ENCODE measurements at places on chromosomes 4 and X.

DNA sequence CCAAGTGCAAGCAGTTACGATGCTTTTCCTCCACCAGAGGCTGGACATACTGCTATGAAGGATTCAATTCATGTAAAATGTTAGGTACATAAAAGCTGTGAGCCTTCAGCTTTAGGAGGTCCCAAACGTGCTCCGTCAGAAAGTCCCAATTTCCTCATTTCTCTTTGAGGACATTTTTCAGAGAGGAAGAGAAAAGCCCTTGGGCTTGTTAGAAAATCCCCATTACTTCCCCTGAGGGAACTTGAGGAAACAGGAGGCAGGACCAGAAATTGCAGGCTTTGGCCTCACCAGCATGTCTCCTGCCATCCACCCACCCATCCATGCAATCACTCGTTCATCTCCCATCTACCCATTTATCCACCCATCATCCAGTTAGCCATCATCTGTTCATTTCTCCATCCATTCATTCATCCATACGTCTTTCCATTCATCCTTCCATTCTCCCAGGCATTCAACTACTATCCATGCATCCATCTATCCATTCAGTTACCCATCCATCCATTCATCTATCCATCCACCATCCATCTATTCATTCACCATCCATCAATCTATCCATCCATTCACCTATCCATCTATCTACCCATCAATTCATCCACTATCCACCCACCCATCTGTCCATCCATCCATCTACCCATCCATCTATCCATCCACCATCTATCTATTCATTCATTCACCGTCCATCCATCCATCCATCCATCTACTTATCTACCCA lies 223.5 kb downstream of the AFAP1 start:
- no peak for DNase-seq

DNA sequence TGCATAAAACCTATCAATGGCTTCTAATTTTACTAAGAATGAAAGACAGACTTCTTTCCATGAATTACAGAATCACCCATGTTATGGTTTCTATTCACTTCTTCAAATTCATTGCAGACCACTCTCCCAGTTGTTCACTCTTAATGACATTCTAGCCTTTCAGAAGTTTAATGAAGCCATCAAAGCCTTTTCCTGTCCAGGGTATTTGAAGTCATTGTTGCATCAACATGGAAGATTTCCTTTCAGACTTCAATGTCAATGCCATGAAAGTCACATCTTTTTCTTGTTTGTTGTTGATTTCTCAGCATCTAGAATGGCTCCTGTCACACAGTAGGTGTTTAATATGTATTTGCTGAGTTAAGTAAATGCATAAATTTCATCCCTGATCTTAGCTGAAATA lies 48.1 kb upstream of the ARSJ start:
- no peak for DNase-seq

GRCh38 chrX:106170318-106170717 lies 2.2 kb downstream of the PWWP3B start:
- no peak for DNase-seq

GRCh38 chr4:26701786-26702227 lies 117.9 kb downstream of the TBC1D19 start:
- DNase-seq: no peak

DNA sequence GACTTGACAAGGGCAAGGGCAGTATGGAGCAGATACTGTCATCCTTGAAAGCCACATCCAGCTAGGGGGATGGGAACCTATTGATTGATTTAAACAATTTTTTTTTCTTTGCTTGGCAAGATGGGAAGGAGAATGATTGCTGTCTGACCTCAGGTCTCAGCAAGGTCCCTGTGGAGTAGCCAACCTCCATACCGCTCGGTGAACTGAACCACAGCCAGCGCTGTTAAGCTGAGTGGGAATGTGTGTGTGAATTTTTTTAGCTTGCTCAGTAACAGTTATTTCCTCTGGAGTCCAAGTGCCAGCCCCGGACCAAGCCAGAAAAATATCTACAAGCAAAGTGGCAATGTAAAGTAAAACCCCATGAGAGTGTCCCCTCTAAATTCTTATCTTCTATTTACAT lies 25.9 kb downstream of the DCX start:
- DNase-seq: no peak

GRCh38 chr4:68905598-68905938 lies 46.0 kb downstream of the UGT2A3 start:
- DNase-seq: no peak

DNA sequence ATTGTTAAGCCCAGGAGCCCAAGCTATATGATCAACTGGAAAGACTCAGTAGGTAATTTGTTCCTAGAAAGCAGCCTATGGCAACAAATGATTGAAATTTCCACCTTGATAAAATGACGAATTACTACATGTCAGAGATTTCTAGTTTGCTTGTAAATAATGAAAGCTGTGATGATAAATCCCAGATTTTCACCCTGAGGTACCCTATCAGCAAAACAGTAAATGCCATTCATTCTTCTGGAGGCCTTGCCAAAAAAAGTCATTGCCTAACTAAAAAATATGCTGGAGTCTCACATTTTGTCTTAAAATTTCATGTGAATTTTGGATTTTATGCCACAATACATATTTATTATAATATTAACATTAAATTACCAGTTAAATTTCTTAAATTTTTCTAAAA lies 71.3 kb downstream of the PPEF2 start:
- no peak for DNase-seq

- peak; percentile 72 for DNase-seq
Measured at GRCh38 chr4:10457255-10457801, at the start of gene ZNF518B. TSS of gene ZNF518B (minus strand) at chr4:10457426. CDS start at chr4:10446328, 11,098 bp downstream.

DNA sequence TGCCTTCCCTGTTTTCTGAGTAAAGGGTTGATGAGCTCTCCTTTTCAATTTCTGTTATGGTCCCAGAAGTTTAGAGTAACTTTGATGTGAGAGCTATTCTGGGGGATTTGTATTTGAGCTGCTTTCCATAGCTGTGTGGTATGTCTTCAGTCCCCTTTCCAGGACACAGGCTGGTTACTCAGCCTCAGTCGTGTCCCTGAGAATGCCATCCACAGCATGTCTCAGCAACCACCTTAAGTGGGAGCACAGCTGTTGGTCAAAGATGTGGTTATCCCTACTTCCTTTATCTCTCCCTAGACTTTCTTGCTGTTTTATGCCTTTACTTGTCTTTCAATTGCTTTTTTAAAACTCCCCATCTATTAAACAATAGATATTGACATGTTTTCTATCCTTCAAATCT lies 37.8 kb downstream of the RNF175 start:
- no peak for DNase-seq

- DNase-seq: no peak
Measured at GRCh38 chr4:10240691-10241090, 124.1 kb upstream of the WDR1 start.

GRCh38 chr4:108830509-108831244 lies 67.8 kb upstream of the ETNPPL start:
- no peak for DNase-seq

DNA sequence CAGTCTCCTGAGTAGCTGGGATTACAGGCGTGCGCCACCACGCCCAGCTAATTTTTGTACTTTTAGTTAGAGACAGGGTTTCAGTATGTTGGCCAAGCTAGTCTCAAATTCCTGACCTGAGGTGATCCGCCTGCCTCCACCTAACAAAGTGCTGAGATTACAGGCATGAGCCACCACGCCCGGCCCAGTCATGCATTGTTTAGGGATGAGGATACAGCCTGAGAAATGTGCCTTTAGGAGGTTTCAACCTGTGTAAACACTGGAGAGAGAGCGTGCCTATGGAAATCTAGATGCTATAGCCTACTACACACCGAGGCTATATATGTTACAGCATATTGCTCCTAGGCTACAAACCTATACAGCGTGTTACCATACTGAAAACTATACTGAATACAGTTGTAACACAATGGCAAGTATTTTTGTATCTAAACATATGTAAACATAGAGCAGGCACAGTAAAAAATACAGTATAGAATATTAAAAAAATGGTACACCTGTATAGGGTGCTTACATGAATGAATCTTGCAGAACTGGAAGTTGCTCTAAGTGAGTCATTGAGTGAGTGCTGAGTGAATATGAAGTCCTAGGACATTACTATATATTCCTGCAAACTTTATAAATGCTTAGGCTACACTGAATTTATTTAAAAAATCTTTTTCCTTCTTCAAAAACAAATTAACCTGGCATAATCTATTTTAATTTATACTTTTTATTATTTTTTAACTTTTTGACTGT lies 588.2 kb upstream of the ADGRL3 start:
- DNase-seq: no peak

DNA sequence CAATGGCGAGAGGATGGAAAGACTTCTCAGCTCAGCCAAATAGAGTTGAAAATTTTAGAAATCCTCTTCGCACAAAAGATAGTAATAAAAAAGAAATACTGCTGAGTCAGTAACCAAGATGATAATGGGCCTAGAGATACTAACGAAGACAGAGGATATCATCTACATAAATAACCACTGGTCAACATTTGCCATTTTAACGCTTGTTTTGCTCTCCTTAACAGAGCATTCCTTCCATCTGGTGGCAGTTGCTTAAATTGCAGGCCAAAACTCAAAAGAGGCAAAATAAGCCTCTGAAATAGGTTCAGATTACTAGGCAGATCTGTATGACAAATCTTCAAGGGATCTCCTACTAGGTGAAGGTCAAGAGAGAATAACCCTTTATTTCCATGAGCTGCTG lies 51.7 kb upstream of the MCF2 start:
- no peak for DNase-seq

- no peak for DNase-seq
Measured at GRCh38 chr4:109183931-109184490, 118.4 kb downstream of the COL25A1 start.

GRCh38 chr4:101039367-101039766 lies 308.0 kb downstream of the PPP3CA start:
- DNase-seq: peak; percentile 26

GRCh38 chrX:71541210-71542022 lies 8.5 kb downstream of the OGT start:
- DNase-seq: no peak

DNA sequence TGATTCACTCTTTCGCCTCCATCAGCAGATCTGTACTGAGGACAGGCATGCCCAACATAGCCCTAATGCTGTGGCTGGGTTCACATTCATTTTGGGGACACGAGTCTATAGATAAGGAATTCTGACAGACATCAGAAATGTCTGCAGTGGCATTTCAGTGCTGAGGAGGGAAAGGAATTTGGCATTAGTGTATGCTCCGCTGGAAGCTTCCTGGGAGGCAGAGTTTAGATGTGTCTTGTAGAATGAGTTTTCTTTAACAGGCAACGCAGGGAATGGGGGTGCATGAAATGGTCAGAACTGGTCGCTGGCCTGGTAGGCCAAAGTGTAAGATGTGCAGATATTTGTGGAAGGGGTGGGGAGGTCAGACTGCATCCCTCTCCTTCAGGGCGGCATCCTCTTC lies 43.5 kb upstream of the ZNF518B start:
- no peak for DNase-seq

DNA sequence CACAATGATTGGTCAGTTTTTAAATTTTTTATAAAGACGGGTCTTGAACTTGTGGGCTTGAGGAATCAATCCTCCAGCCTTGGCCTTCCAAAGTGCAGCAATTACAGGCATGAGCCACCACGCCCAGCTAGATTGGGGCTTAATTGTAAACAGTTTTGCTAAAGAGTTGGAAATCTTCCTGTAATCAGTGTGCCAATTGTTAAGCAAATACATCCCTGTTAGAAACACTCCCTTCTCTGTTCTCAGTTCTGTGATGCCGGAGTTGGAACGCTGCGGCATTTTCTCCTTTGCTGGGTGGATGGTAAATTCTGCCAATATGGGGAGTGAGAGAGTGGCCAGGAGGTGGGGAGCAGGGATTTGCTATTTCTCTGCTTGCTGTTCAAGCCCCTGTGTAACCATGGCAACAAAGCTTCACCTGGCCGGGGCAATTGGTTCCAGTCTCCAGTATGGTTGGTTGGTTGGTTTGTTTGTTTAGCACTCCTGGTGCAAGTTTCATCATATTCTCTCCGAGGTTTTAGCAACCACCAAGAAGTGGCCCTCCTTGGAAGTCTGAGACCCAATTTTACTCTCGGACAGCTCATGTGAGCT lies 3.0 kb upstream of the SPATA4 start:
- DNase-seq: no peak

DNA sequence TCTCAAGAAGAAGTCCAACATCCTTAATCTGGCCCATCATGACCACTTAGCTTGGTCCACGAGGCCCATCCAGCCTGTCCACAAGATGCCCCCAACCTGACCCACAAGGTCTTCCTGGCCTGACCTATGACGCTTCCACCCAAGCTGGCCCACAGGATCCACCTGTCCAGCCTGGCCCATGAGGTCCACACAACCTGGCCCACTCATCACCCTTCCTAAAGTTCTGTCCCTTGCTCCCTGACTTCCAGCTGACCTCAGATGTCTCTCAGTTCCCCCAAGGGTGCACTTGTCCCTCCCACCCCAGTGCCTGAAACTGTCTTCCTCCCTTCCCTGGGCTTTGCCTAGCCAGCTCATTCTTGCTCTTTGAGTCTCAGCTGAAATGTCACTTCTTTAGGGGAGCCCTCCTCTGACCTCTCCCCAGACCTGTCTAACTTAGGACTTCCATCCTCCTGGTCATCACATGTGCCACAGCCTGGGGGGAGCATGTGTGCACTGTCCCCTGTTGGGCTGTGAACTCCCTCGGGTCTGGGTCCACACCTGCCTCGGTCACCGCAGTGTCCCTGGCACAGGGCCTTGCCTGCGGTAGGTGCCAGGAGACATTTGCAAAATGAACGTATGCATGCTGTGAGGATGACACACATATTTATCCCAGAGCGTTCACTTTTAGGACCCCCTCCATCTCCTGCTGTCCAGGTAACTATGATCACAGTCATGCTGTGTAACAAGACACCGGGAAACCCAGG lies 61.7 kb downstream of the EVC start:
- DNase-seq: no peak

DNA sequence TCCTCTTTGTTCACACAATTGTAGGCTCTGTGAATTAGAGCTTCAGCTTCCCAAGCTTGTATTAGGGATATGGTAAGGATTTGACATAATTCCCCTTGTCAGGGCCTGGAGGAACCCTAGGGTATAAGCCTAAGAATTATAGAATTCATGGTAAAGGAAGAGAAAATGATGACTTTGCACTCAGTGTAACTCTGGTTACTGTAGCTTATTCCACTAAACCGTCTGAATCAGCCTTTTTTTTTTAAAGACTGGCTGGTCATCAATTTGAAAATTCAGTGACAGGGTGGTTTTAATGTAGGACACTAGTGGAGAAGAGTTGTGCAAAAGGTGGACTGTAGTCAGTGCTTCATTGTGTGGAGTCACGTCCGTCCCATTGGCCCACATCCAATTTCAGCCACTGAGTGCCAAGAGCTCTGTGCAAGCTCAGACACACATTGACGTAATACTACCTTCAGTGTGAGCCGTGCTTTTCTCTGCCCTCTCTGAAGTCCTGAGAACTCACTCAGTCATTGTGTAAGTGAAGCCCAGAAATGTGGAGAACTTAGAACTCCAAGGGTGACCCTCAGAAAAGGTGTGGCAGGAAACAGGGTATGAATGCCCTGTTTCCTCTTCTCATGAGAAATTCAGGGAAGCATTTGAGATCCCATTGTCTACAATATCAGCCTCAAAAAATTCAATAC lies 449.8 kb downstream of the C4orf33 start:
- DNase-seq: no peak

- no peak for DNase-seq
Measured at GRCh38 chr4:23022032-23022431, 329.3 kb downstream of the GBA3 start.

- DNase-seq: no peak
Measured at GRCh38 chr4:86947501-86948120, 12.8 kb downstream of the AFF1 start.

- no peak for DNase-seq
Measured at GRCh38 chr4:163071308-163071707, 95.4 kb downstream of the NAF1 start.
